NCI-H2107 (cell line): ENCODE measurements at places on chromosomes 13 and 19.

GRCh38 chr19:13794398-13794756 is 866 bp upstream of the ZSWIM4 start:
- no peak for DNase-seq

DNA sequence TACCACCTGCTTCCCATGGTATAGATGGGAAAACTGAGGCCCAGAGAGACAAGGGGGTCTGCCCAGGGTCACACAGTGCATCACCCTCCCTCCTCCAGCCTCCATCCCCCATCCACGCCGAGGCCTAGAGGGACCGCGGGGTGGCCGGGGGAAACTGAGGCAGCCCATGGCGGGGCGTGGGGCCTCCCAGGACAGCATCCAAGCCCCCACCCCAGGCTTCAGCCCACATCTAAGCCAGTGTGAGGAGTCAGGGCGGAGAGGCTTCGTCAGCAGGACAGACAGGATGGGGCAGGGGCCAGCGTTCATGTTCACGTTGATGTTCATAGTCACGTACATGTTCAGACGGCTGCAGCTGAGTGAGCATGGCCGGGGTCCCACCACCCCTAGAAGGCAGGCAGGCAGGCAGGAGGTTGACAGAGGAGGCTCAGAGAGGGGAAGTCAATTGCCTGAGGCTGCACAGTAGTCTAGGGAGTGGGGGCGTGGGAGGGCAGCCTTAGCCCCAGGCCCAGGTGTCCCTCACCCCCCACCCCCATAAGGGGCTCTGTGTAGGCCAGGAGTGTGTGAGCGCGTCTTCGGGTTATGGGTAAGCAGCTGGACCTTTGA is 23.3 kb downstream of the SMIM24 start:
- DNase-seq = no peak

- DNase-seq = no peak
Observed at GRCh38 chr13:59345311-59345710, 818.4 kb downstream of the DIAPH3 start.

- no peak for DNase-seq
Observed at GRCh38 chr19:17389957-17390664, 3.9 kb downstream of the CCDC194 start.

GRCh38 chr13:27354379-27354778 is 70.0 kb upstream of the GTF3A start:
- DNase-seq = no peak

DNA sequence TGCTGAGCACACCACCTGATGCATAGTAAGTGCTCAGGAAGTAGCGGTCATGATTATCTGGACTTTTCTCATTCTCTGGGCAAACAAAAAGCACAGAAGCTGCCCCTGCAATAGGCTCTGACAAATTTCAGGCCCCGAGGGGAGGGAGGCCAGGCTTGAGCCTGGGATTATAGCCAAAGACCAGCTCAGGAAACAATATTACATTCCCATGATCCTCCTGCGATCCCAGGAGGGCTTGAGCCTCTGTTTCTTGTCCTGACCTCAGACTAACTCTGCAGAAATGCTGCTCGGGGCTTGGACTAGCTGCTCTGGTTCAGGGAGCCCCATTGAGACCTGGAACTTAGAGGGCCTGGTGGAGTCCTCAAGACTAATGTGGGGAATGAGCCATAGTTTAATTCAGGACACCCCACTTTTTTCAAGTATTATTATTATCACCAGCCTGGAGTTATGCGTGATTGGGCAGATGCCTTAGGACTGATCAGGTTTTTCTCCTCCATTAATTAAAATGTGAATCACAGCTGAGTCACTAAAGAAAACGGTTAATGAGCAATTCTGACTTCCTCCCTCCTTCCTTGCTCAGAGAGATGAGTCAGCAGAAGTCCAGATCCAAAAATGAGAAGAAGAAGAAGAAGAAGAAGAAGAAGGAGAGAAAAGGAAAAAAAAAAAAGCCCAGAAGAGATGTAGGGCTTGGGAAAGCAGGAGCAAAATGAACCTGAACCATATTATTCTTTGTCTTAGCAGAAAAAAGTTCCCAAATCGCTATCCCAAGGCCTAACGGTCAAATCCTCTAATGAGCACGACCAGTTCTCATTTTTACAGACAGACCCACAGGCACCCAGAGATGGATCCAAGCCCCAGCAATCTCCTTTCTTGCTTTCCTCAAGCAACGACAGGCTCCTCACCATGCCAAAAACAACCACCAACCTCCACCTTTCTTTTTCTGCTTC is 107.2 kb downstream of the CACNA1A start:
- DNase-seq = no peak

DNA sequence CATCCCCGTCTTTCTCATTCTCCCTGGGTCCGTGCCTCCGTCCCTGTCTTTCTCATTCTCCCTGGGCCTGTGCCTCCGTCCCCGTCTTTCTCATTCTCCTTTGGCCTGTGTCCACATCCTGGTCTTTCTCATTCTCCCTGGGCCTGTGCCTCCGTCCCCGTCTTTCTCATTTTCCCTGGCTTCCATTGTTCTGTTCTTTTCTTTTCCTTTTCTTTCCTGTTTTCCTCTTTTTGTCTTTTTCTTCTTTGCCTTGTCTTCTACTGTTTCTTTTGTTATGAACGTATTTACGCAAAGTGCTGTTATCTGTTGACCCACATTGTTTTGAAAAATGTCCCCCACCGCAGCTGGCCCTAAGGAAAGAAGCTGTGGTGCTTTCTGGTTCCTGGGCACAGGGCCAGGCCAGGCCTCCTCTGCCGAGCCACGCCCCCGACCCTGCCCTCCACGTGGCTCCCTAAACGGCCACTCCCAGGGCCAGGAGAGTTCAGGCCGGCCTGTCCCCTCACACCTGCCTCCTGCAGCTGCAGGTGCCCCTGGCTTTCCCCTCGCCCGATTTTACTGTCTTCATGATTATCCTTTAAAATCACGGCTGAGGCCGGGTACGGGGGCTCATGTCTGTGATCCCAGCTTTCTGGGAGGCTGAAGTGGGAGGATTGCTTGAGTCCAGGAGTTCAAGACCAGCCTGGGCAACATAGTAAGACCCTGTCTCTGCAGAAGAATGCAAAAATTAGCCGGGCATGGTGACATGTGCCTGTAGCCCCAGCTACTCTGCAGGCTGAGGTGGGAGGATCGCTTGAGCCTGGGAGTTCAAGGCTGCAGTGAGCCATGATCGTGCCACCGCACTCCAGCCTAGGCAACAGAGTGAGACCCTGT is 14.0 kb upstream of the TMPRSS9 start:
- no peak for DNase-seq

DNA sequence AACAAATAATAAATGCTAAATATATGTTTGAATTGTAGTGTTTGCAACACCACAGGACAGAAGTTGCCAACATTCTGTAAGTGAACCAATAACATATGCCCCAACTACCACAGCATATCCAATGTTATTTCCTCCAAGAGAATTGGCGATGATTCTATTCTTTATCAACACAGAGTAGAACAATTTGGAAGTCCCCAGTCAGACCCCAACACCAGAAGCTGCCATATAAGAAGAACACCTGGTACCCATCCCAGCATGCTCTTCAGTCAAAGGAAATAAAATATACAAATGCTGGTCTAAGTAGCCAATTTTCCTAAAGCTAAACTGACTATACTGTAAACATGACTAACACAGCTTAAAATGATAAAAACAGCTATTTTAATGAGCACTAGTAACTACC is 145.7 kb downstream of the KLF12 start:
- DNase-seq = no peak

DNA sequence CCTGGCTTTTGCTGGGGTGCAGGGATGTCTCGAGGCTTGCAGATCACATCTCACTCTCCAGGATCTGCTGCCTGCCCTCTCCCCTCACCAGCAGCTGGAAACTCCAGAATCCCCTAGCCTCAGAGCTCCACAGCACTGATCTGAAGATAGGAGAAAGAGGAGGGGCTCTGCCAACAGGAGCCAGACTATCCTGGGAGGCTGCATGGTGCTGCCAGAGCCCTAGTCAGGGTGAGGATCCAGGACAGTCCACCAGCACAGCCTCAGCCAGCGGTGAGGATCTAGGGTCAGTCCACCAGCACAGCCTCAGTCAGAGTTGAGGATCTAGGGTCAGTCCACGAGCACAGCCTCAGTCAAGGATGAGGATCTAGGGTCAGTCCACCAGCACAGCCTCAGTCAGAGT is 65.2 kb downstream of the RAB20 start:
- DNase-seq = no peak

GRCh38 chr19:48962849-48963165 is 2.3 kb upstream of the FTL start:
- DNase-seq = no peak

GRCh38 chr19:5271145-5271544 is 69.5 kb downstream of the PTPRS start:
- no peak for DNase-seq

- peak; percentile 29 for DNase-seq
Observed at GRCh38 chr13:52851137-52851962, 2.9 kb upstream of the PCDH8 start.

GRCh38 chr19:18662972-18663732 is 20.3 kb upstream of the CRTC1 start:
- DNase-seq = no peak

GRCh38 chr13:59099182-59099974 is 1064.3 kb downstream of the DIAPH3 start:
- DNase-seq = no peak

DNA sequence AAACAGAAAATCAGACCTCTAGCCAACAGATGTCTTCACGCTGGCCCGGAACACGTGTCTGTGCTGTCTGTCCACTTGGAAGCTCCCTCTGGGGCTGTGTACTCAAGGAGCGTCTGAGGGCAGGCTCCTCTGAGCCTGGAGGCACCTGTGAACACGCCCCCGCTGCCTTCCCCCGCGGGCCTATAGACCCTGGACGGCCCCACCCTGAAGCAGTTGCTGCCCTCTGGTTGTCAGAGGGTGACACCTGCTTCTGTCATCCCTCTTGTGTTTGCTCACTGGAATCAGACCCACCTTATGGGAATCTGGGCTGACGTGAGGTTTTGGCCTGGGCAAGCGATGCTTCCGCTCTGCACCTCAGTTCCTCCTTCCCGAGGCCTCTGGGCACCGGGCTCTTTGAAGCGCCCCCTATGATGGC is 19.2 kb downstream of the EPN1 start:
- no peak for DNase-seq

GRCh38 chr19:8244442-8244841 is 35.3 kb downstream of the CERS4 start:
- no peak for DNase-seq

- peak; percentile 14 for DNase-seq
Observed at GRCh38 chr13:46288570-46289259, 77.0 kb downstream of the LRRC63 start.

DNA sequence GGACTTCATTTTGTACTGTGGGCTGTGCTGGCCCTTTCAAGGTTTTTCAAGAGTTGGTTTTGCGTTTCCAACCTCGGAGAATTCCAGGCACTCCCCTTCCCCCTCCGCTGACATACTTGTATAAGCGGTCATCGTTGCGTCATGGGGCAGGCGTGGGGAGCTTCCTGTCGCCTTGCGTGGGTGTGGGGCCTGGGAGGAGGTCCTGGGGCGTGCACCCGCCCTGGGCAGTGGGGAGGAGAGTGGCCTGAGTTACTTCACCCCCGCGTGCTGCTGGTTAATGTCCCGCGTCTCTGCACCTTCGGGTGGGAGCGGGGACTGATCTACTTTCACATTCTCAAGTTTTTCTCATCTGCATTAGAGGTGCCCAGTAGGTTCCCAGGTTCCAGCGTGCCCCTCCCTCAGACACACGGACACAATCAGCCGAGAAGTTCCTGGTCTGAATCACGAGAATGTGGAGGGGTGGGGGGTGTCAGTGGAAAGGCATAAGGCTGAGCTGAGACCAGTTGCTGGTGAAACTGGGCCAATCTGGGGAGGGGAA is 4.1 kb downstream of the IER2 start:
- DNase-seq = no peak

DNA sequence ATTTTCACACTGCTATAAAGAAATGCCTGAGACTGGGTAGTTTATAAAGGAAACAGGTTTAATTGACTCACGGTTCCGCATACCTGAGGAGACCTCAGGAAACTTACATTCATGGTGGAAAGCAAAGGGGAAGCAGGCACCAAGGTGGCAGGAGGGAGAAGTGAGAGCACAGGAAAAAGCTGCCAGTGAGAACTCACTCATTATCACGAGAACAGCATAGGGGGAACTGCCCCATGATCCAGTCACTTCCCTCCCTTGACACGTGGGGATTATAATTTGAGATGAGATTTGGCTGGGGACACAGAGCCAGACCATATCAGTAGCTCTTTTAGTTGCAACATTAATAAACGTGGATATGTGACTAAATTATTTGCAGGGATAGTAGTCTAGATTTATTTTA is 4.3 kb upstream of the KCTD4 start:
- DNase-seq = no peak

DNA sequence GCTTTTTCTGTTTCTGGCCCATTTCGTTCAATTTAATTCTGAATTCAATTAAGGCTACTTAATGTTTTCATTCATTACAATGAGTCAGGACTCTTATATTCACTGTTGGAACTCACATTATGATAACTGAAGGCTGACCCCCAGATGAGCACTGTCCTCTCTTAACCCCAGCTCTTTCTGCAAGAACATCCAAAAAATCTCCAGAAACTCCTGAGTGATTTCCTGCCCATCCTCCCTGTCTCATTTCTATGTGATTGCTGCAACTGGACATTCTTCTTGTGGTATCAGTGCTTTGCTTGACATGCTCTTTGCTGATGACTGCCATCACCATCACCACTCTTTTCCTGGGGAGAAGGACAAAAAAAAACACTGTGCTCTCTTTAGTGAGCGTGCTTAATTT is 240.3 kb downstream of the SPRY2 start:
- DNase-seq = no peak

DNA sequence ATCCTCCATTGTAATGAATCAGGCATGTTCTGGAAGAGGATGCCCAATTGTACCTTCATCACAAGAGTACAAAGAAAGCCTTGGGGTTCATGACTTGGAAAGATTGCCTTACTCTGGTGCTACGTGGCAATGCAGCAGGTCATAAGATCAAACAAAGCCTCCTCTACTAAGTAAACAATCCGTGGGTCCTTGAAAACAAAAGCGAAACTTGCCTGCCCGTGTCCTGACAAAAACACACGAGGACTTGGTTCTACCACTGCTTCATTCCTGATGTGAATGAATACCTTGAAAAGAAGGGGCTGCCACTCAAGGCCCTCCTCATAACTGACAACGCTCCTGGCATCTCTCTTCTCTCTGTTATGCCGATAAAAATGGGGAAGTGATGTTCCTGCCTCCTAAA is 18.9 kb downstream of the ZNF563 start:
- DNase-seq = no peak

- no peak for DNase-seq
Observed at GRCh38 chr19:32450217-32450616, 44.6 kb downstream of the DPY19L3 start.

DNA sequence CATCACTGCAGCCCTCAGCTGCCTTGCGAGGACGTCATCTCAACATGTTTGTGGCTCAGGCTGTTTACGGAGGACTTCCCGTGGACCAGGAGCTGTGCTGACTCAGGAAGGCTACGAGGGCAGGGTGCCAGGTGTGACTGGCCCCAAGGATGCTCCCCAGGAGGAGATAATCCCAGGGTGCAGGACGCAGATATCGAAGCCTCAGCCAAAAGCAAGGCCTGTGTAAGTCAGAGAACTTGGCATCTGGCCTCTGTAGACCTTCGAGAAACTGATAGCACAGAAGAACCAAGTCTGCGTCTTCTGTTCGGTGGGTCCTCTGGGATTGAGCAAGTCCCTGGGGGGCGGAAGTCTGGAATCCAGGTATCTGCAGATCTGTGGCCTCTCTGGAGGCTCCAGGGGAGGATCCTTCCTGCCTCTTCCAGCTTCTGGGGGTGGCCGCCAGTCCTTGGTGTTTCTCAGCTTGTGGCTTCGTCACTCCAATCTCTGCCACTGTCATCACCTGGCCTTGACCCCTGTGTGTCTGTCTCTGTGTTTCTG is 2.6 kb upstream of the DOHH start:
- DNase-seq = no peak
